Dorsolateral prefrontal cortex (tissue), 122 donors: ENCODE measurements at places on chromosomes 3 and 15.

- DNase-seq, result no peak
Measured at GRCh38 chr3:7423036-7423435, 562.1 kb downstream of the GRM7 start.

GRCh38 chr3:195666-196065 is 897 bp upstream of the CHL1 start:
- DNase-seq, result peak; percentile 33

DNA sequence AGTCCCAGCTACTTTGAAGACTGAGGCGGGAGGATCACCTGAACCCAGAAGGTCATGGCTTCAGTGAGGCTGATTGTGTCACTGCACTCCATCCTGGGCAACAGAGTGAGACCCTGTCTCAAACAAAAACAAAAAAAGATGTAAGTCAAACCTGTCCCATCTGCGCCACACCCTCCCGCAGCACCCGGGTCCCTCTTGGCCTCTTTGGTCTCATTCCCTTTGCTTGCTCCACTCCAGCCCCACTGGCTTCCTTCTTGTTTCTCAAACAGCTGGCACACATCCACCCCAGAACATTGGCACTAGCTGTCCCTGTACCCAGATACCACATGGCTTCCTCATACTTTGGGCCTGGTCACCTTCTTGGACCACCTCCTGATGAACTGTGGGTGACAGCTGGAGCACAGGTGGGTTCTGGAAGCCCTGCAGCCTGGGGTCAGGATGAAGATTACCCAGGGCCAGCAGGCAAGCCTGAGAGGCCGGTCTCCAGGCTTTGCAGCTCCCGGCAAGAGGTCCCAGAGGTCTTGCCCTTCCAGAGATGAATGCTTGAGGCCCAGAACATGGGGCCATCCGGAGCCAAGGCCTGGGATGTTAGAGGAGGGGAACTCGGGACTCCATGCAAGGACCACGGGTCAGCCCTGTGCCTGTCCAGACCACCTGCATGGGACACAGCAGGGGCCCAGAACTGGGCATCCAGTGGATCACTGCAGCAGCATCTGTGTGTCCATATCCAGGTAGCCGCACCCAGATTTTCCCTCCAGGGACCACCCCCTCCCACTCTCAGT is 10.9 kb upstream of the GATA2 start:
- DNase-seq, result peak; percentile 8

- no peak for DNase-seq
Measured at GRCh38 chr3:16807391-16807790, 77.4 kb upstream of the PLCL2 start.

- peak; percentile 64 for DNase-seq
Measured at GRCh38 chr15:98865397-98866339, 141.9 kb downstream of the PGPEP1L start.

GRCh38 chr3:69443457-69443920 is 57.6 kb upstream of the FRMD4B start:
- DNase-seq, result no peak

GRCh38 chr15:98737721-98738120 is 89.4 kb downstream of the IGF1R start:
- DNase-seq, result no peak

- DNase-seq, result no peak
Measured at GRCh38 chr15:42146551-42147430, 9.6 kb downstream of the PLA2G4F start.

DNA sequence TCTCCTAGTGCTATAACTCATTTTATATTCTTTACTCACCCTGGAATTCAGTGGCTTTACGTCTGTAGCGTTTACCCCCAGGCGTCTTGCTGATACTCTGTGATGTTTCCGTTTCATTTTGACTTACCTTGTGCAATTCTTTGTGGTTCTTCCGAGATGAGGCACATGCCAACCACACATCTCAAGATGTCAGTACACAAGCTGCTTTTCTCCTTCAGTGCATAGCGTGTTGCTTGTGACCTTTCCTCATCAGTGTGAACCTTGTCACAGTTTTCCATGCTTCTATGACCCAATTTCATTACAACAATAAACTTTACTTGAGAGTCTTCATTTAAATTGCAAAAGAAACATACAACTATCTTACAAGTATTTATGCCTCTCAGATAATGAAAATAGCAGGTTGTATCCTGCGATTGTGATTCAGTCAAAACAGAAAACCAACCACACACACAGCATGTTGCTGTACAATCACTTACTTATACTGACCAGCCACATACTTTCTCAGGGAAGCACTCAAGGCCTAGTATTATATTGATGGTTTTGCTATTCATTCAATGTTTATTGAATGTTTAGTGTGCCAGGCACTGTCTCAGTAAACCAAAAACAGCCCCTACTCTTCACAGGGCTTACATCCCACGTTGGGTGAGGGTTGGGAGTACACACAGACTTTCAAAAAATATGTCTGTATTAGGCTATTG is 4.6 kb upstream of the TBL1XR1 start:
- DNase-seq, result no peak

DNA sequence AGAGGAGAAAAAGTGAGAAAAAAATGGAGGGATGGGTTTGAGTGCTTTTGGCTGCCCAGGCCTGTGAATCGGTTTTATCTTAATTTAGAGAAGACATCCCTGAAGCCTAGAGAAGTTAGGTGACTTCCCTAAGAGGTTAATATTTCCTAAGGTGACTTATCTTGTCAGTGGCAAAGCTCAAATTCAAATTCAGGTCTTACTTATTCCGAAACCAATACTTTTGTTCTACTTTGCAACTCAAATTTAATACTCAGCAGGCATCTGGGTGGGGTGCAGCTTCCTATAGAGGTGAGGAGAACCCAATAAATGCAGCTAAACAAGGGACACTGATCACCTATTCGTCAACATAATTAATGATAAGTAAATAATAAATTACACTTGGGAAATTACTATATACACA is 54.9 kb upstream of the MYRIP start:
- no peak for DNase-seq

DNA sequence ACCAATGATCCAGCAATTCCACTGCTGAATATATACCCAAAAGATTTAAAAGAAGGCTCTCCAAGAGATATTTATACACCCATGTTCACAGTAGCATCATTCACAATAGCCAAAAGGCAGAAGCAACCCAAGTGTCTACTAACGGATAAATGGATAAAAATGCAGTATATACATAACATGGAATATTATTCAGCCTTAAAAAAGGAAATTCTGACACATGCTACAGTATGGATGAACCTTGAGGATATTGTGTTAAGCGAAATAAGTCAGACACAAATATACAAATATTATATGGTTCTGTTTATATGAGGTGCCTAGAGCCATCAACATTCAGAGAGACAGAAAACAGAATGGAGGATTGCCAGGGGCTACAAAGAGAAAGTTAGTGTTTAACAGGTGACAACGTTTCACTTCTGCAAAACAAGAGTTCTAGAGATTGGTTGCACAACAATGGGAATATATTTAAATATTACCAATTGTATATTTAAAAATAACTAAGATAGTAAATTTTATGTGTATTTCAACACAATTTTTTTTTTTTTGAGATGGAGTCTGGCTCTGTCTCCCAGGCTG is 69.4 kb downstream of the STAG1 start:
- DNase-seq, result no peak

DNA sequence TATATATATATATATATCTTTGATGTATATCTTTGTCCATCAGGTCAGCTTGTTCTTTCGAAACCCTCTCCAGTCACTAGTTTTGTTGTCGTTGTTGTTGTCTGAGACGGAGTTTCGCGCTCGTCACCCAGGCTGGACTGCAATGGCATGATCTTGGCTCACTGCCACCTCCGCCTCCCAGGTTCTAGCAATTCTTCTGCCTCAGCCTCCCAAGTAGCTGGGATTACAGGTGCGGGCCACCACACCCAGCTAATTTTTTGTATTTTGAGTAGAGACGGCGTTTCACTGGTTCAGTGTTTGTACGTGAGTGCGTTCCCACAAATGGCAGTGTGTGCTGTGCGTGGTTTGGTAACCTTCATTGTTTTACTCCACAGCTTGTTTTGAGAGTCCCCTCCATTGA is 51.7 kb downstream of the ZDHHC19 start:
- no peak for DNase-seq

DNA sequence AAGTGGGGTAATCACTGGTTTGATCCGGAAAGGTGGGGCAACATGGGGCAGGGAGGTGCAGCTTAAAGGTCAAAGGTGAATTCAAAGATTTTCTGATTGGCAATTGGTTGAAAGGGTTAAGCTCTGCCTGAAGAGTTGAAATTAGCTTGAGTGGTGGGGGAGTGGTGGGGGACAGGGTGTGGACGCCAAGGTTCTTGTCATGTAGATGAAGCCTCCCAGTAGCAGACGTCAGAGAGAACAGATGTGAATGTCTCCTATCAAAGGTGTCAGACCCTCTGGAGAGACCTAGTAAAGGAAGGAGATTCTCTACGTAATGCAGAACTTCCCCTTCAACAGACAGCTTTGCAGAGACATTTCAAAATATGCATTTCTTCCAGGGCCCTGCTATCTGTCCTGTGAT is 62.8 kb downstream of the ABCC5 start:
- no peak for DNase-seq

DNA sequence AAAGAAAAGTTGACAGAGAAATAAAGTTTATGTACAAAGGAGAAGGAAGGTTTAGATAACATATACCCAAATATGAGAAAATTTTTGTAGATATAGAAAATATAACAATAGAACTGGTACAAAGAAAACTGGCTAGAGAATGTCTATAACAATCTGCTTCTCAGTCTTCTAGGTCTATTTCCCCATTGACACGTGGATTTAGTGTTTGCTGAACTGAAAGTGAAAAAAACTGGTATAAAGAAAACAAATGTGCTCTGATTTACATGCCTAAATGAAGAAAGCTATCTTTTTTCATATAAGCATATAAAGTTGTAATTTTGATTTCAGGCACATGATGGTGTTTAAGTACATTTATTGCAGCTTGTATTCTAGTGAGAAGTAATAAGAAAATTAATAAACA is 9.8 kb downstream of the KCNMB2 start:
- DNase-seq, result no peak

DNA sequence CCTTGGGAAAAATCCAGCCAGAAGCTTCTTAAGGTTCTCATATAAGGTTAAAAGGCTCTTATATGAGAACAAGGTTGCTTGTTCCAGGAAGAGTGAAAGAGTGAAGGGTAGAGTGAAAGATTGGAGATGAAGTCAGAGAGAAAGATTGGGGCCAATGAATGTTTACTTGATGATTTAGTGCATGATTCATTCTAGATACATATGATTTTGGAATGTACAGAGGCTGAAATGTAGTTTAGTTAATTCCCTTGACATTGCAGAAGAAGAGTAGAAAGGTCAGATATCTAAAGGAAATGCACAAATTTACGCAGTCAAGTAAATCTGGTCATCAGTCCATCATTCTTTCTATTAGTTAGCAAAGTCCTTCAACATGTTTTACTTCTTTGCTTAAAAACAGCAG is 619.8 kb upstream of the ZNF717 start:
- no peak for DNase-seq

DNA sequence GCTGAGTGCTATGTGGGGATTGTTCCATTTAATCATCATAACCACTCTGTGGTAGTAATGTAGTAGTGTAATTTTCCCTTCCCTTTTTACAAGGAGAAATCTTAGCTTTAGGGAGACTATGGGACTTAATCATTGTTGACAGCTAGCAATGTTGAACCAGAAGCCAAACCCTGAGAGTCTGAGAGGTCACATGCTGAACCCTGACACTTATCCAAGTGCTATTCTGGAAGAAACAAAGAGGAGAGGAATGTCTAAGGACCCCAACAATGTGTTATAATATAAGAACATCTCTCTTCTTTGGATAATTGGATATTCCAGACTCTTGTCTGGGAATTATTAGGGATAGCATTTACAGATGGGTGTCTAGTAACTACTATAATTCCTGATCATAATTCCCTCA is 58.4 kb downstream of the GAP43 start:
- DNase-seq, result no peak

DNA sequence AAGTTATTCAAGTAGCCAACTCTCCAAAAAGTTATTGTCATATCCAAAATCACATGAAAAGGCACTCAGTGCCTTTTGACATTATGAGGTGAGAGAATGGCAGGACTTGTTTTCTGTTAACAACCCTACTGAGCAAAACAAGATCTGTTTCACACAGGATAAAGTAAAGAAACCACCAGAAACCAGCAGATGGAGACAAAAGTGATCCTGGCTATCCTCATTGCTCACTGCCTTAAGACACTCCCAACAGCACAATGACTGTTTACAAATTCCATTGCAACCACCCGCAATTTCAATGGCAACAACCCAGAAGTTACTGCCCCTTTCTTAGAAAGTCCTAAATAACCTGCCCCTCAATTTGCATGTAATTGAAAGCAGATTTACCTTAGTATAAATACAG is 352.6 kb upstream of the NDN start:
- no peak for DNase-seq

- no peak for DNase-seq
Measured at GRCh38 chr15:82942691-82943090, 9.8 kb downstream of the HOMER2 start.

GRCh38 chr3:65439641-65440284 is 599.0 kb downstream of the MAGI1 start:
- DNase-seq, result peak; percentile 70

DNA sequence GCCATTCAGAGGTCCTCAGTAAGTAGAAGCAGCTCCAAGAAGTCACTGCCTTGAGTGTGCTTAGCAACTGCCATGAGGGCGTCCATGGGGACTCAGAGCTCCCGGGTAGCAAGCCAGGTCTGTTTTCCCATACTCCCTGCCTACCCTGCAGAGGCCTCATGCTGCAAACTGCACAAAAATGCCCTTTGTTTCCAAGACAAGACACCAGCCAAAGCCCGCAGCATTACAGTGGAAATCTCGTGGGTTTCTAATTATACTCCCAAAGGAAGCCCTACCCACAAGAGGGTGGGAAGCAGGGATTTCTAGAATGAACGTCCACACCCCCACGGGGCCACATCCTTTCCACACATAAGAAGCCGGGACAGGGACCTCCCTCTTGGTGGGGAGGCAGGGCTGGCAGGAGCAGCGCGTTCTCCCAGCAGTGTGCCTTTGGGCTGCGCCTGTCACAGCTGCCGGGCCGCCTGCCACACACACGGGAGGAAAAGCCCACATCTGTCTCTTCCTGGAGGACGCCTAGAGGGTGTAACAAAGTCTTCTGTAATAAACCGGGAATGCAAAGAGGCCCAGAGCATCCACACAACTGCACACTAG is 31.1 kb downstream of the FAM174B start:
- DNase-seq, result peak; percentile 68
